Right lobe of liver (tissue), 6 donors: ENCODE measurements at places on chromosomes 7 and 10.

GRCh38 chr10:34240039-34240438, 575.1 kb downstream of the PARD3 start:
- DNase-seq: no peak

DNA sequence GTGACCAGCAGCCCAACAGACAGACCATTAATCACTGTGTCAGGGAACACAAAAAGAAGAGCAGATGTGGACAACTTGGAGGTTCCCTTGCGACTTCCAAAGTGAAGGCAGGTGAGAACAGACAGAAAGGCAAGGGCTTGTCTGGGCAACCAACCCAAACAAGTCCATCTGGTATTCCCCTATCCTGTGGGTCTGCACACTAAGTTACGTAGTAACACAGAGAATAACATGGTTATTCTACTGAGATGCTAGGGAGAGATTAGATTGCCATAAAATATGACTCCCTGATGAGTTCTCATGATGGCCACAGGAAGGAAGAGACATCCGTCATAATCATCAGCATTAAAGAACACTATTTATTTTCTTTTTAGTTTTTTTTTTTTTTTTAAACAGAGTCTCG, 252.2 kb downstream of the CALN1 start:
- DNase-seq: no peak

- DNase-seq: no peak
Measured at GRCh38 chr7:144415858-144416257, 12.4 kb upstream of the NOBOX start.

- no peak for DNase-seq
Measured at GRCh38 chr7:37928878-37929277, 8.4 kb downstream of the EPDR1 start.

GRCh38 chr7:129923709-129924108, 29.1 kb downstream of the UBE2H start:
- no peak for DNase-seq

DNA sequence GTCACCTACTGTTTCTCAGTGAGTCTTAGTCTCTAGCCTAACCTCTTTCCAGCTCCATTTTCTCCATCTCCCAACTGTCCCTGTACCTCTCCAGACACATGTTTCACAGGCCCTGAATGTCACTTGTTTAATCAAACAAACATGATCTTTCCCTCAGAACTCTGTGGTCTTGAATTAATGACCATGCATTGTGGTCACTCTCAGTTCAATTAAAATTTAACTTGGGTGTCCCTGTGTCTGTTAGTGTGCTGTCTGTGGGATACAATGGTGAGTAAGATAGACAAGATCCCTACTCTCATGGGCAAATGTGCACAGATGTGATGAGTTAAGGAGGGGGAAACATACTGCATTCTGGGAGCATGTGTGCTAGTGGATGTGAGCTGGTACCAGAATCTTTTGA, 65.0 kb downstream of the RBM33 start:
- DNase-seq: no peak

DNA sequence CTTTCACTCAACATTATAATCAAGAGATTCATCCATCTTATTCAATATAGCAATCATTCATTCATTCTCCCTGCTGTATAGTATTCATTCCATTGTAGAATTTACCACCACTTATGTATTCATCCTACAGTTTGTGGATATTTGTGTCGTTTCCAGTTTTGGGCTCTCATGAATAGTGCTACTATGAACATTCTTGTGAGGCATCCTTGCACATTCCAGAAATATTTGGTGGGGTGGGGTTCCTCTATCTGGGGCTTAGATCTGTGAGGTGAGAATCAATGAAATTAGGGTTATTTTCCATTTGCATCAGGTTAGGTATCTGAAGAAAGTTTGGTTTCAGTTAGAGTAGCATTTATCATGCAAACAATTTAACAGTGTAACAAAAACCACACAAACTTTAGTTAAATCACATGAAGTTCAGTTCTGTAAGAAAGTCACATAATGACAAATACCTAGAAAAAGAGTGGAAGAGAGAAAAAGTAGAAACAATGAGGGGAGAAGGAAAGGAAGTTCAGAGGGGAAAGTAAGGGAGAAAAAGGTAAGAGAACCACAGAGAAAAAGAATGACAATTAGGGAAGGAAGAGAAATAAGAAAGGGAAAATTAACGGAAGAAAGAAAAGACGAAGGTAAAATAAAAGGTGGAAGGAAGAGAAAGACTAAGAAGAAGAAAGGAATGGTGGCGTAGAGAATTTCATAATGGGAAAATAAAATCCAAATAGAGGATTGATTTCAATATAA, 25.3 kb upstream of the CBLL1 start:
- DNase-seq: no peak

GRCh38 chr10:93397020-93397419, 85.1 kb downstream of the MYOF start:
- no peak for DNase-seq

DNA sequence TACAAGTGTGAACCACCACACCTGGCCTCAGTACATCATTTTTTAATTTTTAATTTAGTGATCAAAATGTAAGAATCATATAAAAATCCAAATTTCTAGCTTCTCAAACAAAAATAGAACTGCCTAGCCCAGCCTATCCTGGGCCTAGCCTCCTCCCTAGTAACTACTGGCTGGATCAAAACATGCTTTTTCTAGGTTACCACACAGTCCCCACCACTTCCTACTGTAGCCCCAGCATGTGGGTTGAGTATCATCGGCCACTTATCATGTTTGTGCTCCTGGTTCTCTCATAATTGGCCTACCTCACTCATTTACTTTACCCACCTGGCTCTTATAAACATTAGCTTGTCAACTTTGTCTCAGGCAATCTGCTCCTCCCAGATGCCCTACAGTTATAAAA, 52.9 kb downstream of the DNAJC12 start:
- no peak for DNase-seq

DNA sequence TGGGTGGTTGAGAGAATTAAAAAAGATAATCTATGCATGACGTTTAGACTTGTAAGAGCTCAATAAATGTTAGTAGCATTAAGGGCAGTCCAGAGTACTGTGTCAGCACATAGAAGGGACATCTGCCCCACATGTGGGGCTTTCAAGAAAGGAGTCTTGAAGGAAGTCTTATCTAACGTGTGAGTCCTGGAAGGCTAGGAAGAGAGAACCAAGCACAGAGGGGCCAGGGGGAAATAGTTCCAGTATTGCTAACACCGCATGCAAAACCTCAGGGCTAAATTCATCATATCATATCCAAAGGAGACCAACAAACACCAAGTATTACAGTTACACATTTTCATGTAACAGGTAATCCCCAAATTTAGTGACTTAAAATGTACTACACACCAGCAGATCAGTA, 122.7 kb downstream of the AOAH start:
- no peak for DNase-seq

- DNase-seq: peak; percentile 65
Measured at GRCh38 chr7:35519971-35520809, 174.7 kb downstream of the HERPUD2 start.

DNA sequence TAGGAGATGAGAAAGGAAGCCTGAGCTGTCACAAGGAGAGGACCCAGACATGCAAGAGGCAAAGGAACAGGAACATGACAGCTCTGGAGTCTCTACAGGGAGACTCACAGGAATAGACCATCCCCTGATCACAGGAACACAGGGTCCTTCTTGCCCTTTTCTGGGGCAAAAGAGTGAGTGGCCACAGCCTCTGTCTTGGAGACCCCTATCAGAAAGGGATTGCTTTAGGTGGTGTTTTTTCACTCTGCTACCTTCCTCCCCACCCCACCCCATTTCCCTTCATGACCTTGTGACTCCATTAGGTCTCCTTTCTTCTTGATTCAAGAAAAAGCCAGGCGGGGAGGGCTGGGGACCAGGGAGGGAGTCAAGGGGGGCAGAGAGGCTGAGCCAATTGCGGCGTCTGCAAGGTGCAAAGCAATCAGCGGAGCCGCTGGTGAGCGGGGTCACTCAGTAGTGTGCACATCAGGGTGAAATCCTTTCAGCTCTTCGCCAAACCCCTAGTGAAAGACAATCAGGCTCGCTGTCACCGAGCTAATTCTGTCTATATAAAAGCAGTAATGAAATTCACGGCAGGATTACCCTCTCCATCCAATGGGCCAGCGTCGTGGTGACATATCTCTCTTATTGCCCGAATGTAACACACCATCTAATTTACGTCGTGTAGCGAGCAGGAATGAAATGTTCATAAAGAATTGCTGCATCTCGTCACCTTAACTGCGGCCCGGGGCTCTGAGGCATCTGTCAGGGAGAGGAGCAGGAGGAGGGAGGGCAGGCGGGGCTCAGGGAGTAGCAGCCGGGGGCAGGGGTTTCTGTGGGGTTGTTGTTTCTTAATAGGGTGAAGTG, 31.5 kb upstream of the BTRC start:
- no peak for DNase-seq

GRCh38 chr7:20466543-20467021, 135.9 kb downstream of the ITGB8 start:
- DNase-seq: no peak

- no peak for DNase-seq
Measured at GRCh38 chr10:117217196-117217761, 20.0 kb downstream of the KCNK18 start.

DNA sequence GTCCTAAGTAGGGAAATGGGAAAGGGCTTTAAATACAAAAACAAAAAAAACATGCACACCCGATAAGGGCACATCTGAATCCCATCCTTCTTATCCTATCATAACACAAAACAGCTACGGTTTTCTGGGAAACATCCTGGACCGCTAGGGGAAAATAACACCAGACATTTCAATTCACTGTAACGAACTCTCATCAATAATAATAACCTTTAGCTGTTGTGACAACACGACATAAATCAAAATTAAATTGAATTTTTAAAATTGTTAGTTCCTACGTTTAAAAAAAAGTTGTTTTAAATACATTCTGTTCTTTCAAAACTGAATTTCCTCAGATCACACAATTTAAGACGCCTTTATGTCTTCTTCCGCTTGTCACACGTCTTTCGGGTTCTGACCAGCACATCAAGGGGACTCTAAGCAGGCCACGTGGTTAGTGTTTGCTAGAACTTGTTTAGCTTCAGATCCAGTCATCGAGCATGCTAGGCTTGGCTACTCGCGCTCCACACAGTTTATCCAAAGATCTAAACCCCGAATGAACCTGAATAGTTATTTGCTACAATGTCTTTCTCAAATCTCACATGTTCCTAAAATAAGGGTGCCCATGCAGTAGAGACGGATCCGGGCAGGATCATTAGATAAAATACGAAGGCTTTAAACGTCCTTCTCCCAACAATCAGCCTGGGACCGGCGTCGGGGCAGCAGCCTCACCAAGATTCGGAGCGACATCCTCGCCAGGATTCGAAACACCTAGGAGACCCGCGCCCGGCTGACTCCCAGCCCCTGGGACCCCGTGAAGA, 839 bp downstream of the IKZF5 start:
- peak; percentile 68 for DNase-seq

- DNase-seq: no peak
Measured at GRCh38 chr10:43264965-43265798, 1.7 kb downstream of the RASGEF1A start.

DNA sequence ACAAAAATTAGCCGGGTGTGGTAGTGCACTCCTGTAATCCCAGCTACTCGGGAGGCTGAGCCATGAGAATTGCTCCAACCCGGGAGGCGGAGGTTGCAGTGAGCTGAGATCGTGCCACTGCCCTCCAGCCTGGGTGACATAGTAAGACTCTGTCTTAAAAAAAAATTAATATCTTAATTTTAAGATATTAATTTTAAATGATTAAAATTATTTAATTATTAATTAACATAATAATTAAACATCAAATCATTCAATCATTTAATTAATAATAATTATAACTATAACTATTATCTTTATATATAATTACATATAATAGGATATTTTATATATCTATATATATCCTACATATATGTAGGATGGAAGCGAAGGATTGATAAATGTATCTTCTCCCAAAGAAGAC, 1.8 kb upstream of the HK1 start:
- DNase-seq: no peak

- DNase-seq: no peak
Measured at GRCh38 chr7:68744036-68744435, 854.2 kb upstream of the AUTS2 start.
